ENCODE measurements at places on chromosomes 1 and 21. TPM values are rescaled to one million over a fixed set of nuclear protein-coding genes. Genes with fewer than 3 reads are reported as not detected.

FCAMR gene
- polyA plus RNA-seq, result 0.02 TPM

CYP2J2 gene
- polyA plus RNA-seq, result 9.5 TPM

GUCA2B gene
- polyA plus RNA-seq, result not detected

LCE2A gene
- polyA plus RNA-seq, result not detected

IGSF3 gene
- polyA plus RNA-seq, result 15.5 TPM

AMY2A gene
- polyA plus RNA-seq, result 0.16 TPM

NBPF20 gene
- polyA plus RNA-seq, result 0.46 TPM

CR1 gene
- 0.06 TPM for polyA plus RNA-seq

TNFRSF8 gene
- 0.14 TPM for polyA plus RNA-seq

DNASE2B gene
- not detected for polyA plus RNA-seq

LAX1 gene
- polyA plus RNA-seq, result 0.14 TPM

SLC45A1 gene
- 0.61 TPM for polyA plus RNA-seq

SPTA1 gene
- polyA plus RNA-seq, result 0.04 TPM

S100A7 gene
- 689 TPM for polyA plus RNA-seq

SPRR2F gene
- 135 TPM for polyA plus RNA-seq

RAB3B gene
- polyA plus RNA-seq, result 0.02 TPM

ITLN1 gene
- 0.04 TPM for polyA plus RNA-seq

RLF gene
- polyA plus RNA-seq, result 4.7 TPM

TNFAIP8L2 gene
- 1.6 TPM for polyA plus RNA-seq

CD1E gene
- 2.2 TPM for polyA plus RNA-seq

PALMD gene
- 18.3 TPM for polyA plus RNA-seq

IL23R gene
- 0.01 TPM for polyA plus RNA-seq

WDR64 gene
- polyA plus RNA-seq, result not detected

MPZ gene
- 1.4 TPM for polyA plus RNA-seq

CELA2A gene
- polyA plus RNA-seq, result not detected

TARS2 gene
- polyA plus RNA-seq, result 26.7 TPM

CD53 gene
- polyA plus RNA-seq, result 5.8 TPM

CNTN2 gene
- 0.06 TPM for polyA plus RNA-seq

FLG gene
- 34.7 TPM for polyA plus RNA-seq

PCBP3 gene
- 0.67 TPM for polyA plus RNA-seq

TFF3 gene
- polyA plus RNA-seq, result 8.6 TPM

HTR1D gene
- not detected for polyA plus RNA-seq

EFNA3 gene
- 16.3 TPM for polyA plus RNA-seq

MEX3A gene
- polyA plus RNA-seq, result 0.36 TPM

RIMKLA gene
- polyA plus RNA-seq, result 0.12 TPM

ARHGEF11 gene
- 11.2 TPM for polyA plus RNA-seq

MTARC2 gene
- polyA plus RNA-seq, result 6.0 TPM

NPPA gene
- 0.11 TPM for polyA plus RNA-seq

RNF223 gene
- polyA plus RNA-seq, result 44.2 TPM

NBPF6 gene
- polyA plus RNA-seq, result not detected

GPR61 gene
- 0.06 TPM for polyA plus RNA-seq

FAM163A gene
- 0.01 TPM for polyA plus RNA-seq

SAMSN1 gene
- polyA plus RNA-seq, result 0.83 TPM

SLC27A3 gene
- 18.6 TPM for polyA plus RNA-seq

MATN1 gene
- polyA plus RNA-seq, result 0.01 TPM

OR13G1 gene
- polyA plus RNA-seq, result not detected

ANKRD45 gene
- polyA plus RNA-seq, result not detected

SLAMF8 gene
- polyA plus RNA-seq, result 0.33 TPM

MAP10 gene
- polyA plus RNA-seq, result 0.45 TPM

All from esophagus (tissue), 2 donors.